NCI-H774 (cell line): ENCODE measurements at places on chromosomes 2 and 18.
A peak's percentile ranks its signal among the peaks of the same experiment; 100 is the strongest.

- no peak for DNase-seq
Measured at GRCh38 chr2:151774506-151774905, 40.2 kb upstream of the NEB start.

DNA sequence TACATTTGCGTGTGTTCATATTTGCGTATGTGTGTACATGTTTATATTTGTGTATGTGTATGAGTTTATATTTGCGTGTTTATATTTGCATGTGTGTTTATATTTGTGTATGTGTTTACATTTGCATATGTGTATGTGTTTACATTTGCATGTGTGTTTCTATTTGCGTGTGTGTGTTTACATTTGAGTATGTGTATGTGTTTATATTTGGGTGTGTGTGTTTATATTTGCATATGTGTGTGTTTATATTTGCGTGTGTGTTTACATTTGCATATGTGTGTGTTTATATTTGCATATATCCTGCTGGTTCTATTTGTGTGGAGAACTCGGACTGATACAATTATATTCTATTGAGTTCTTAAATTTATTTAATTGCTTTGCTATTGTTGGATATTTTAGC is 115.2 kb upstream of the CTDP1 start:
- DNase-seq = no peak

DNA sequence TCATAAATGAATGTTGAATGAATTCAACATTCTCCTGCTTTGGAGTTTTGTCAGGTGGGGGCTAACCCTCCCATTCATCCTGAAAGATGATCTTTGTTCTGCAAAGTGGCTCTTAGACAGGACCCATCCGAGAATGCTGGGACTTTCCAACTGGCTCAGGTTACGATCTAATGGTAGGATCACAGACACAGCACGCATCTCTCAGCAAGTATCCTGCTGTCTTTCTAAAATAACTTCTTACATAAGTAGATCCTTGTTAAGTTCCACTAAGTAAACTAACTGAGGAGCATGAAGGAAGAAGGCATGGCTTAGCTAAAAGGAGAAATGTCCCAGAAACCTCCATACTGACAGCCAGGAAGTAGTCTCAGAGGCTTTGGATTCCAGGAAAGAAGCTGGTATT is 23.7 kb downstream of the CYP27A1 start:
- DNase-seq = no peak

- DNase-seq = no peak
Measured at GRCh38 chr2:104862058-104862941, 8.4 kb downstream of the POU3F3 start.

DNA sequence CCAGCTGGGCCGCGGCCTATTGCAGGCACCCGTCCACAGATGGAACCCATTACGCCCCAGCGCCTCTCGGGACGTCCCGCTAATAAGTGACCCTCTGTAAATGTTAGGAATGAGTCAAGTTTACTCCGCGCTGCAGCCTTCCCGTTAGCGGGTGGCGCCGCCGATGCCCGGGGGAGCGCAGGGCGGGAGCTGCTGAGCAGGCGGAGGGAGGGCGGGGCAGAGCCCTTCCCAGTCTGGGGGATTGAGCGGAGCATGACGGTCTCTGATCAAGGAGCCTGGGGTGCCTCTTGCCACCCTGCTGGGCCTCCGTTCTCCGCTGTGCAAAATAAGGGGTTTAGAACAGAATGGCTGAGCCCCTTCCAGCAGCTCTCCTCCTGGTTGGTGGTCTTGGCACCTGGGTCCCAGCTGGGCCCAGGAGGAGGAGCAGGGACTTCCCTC is 10.5 kb downstream of the CROCC2 start:
- no peak for DNase-seq

- DNase-seq = no peak
Measured at GRCh38 chr2:84380875-84381274, 78.2 kb downstream of the SUCLG1 start.

GRCh38 chr18:55064760-55065159 is 105.5 kb upstream of the CCDC68 start:
- DNase-seq = no peak

DNA sequence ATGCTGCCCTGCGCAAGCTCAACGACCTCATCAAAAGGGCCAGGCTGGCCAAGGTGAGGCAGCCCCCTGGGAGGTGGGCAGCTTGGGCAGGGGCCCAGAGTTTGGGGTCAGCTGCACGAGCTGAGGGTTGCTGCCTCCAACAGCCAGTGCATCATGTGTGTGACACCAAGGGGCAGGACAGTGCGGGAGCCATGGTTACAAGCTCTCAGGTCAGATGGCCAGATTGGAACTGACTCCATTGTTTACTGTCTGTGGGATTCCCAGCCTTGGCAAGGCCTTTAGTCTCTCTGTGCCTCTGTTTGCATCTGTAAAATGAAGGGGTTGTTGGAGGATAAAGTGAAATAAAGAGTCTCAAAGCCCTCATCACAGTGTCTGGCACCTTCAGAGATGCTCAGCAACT is 26.9 kb downstream of the EHD3 start:
- no peak for DNase-seq

DNA sequence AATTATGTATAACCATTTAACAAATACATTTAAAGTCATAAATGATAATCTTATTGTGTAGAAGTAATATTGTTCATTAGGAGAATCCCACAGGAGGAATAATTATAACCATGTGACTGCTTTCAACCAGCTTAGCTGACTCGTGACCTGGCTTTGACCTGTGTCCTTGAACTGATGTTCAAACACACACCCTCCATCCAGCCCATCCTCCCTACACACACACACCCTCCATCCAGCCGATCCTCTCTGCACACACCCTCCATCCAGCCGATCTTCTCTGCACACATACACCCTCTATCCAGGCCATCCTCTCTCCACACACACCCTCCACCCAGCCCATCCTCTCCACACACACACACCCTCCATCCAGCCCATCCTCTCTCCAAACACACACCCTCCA is 83.5 kb downstream of the EIPR1 start:
- DNase-seq = no peak

DNA sequence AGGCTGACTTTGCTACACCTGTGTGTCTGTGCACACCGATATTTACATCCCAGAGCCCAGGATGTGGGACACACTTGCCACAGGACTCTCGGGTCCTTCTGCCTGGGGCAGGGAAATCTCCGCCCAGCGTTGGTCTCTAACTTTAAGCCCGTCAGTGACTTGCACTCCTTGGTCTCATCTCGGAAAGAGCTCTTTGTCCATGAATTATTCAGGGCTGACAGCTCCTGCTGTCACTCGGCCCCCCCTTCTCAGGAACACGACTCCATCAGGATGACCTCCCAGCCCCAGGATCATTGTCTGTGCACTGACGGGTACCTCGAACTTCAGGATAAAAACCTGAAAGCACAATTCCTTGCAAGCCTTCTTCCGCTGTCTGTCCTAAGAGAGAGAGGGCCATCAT is 26.6 kb downstream of the PLB1 start:
- no peak for DNase-seq

GRCh38 chr2:55163941-55164390 is 68.1 kb downstream of the CLHC1 start:
- peak; percentile 23 for DNase-seq

GRCh38 chr2:208036357-208036756 is 11.0 kb upstream of the PLEKHM3 start:
- DNase-seq = no peak

- peak; percentile 50 for DNase-seq
Measured at GRCh38 chr2:112588611-112589045, 4.2 kb downstream of the CHCHD5 start.

DNA sequence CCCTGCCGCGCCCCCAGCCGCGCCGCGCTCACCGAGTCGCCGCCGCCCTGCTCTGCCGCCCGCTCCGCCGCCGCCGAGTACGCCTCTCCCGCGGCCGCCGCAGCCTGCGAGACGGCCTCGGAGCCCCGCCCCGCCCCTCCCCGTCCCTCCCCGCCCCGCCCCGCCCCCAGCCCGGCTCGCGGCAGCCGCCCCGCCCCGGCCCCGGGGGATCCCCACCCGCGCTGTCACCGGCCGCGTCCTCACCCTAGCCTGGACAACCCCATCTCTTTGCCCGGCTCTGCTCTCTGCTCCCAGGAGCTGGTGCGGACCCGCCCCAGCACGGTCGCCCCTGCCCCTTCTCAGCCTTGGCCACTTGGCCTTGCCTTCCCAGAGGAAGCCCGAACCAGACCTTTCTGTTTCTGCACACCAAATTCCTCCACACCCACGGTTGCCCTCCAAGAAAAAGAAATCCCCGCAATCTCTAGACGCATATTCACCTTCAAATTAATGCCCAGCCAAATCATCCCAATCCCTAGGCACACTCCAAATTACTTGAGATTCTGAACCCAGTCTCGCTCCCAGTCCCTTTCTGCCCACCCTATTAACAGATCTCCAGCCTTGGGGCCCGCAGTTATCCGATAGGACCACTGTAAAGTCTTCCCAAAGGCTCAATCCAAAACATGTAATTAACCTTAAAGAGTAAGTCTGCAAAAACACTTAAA is at the start of gene CYRIA:
Gene CYRIA, minus strand, starts transcription at position 87 of the 701 bp plus-strand sequence. CDS start 77,715 bp downstream, outside the sequence.
- peak; percentile 36 for DNase-seq

GRCh38 chr18:32343634-32344033 is 127.0 kb downstream of the GAREM1 start:
- no peak for DNase-seq

- DNase-seq = no peak
Measured at GRCh38 chr2:203994735-203995134, 58.2 kb downstream of the ICOS start.

GRCh38 chr2:241015439-241015838 is 17.0 kb downstream of the SNED1 start:
- DNase-seq = no peak

DNA sequence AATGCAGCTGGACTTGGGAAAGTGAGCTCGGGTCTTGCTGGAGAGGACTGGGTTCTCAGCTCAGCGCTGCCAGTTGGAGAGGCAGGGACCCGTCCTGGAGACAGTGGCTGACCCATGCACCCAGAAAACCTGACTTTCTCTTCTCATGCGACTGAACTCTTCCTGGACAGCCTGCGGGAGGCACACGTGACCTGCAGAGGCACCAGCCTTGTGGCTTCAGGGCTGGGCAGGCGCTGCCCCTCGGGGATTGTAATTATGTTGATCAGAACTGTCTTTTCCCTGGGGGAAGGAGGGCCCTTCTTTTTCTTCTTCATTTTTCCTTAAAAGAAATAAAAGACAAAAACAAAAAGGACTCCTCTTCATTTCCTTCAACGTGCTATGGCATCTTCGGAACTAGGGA is 198.1 kb downstream of the VAPA start:
- DNase-seq = no peak

- DNase-seq = no peak
Measured at GRCh38 chr2:190904640-190905261, 24.1 kb downstream of the GLS start.

DNA sequence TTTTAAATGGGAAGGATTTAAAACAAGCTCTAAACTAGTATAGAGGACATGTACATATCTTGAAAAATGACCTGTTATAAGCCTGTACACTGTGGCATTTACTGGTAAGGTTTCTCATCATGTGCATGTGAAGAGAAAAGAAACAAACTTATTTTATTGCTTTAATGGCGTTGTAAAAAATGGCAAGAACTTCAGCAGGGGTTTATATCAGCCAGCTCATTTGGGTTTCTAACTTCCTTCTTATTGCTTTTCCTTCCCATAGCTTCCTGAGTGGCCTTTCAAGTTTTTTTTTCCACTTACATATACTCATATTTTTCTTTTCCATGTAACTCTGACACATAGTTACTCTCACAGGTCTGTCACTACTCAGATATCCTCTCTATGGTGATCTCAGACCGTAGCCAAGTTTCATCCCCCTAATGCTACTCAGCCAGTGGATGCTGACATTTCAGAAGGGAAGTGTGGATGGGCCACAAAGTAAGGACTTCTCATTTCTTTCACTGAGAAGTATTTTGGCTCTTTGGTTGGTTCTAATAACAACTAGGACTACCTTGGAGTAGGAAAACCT is 198.2 kb downstream of the PARD3B start:
- no peak for DNase-seq

GRCh38 chr18:70688286-70688685 is 399.4 kb downstream of the SOCS6 start:
- no peak for DNase-seq

- DNase-seq = no peak
Measured at GRCh38 chr18:63465059-63465458, 11.7 kb upstream of the SERPINB5 start.

- no peak for DNase-seq
Measured at GRCh38 chr2:195543902-195544894, 112.8 kb upstream of the SLC39A10 start.

DNA sequence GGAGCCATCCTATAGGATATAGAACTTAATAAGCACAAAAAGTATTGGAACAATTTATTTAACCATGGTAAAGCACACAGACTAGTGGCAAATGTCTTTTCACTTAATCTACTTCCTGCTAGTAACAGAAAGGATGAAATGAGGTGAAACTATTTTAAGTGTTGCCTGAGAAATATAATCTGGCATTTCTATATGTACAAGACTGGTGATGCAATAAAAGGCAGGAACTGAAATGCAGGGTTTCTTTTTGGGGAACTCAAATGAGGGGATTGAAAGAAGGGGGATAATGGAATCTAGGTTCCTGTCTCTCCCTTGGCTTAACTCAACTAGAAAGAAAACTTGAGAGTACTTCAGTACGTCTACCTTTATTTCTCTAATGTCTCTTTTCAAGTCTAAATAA is 122.3 kb downstream of the MEMO1 start:
- DNase-seq = no peak

- no peak for DNase-seq
Measured at GRCh38 chr2:98832172-98832571, 101.2 kb upstream of the MGAT4A start.

DNA sequence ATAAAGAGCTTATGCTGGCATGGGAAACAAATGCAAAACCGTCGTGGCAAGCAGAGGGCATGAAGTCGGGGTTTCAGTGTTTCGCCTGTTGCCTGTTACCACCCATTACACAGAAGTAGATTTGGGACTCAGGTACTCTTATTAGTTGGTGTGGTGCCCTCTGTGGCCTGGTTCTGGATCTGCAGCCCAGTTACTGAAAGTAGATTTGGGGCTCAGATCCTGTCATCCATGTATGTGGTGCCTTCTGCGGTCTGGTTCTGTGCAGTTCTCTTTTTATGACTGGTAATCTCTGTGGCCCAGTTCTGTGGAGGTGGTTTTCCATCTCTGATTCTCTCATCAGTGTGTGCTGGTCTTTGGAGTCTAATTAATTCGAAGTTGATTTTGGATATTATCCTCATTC is 45.2 kb downstream of the ADNP2 start:
- DNase-seq = no peak

DNA sequence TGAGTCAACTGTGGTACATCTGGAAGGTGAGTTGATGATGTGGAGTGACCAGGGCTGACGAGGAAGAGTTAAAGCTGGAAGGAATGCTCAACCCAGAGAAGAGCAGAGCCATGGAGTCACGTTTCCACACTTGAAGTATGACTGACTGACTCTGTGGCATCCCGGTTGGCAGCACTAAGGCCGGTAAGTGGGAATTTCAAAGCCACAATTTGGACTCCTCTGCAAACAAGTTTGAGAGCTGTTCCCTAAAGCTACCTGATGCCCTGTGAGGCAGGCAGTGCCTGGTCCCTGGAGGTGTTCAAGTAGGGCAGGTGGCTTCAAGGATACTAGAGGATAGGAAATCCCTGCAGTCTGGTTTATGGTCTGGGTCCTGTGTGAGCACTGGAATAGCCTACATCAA is 69.3 kb upstream of the ITGB6 start:
- peak; percentile 25 for DNase-seq
